NCI-H526 treated with DMSO at 0.1 percent for 48 hours (cell line): ENCODE measurements at places on chromosomes 12 and 14.

GRCh38 chr12:68482660-68483059 lies 128.0 kb upstream of the RAP1B start:
- peak; percentile 28 for DNase-seq

GRCh38 chr14:102088012-102088792 lies 1.4 kb upstream of the HSP90AA1 start:
- no peak for DNase-seq

- DNase-seq: no peak
Observed at GRCh38 chr14:71396050-71396677, 488.9 kb downstream of the PCNX1 start.

DNA sequence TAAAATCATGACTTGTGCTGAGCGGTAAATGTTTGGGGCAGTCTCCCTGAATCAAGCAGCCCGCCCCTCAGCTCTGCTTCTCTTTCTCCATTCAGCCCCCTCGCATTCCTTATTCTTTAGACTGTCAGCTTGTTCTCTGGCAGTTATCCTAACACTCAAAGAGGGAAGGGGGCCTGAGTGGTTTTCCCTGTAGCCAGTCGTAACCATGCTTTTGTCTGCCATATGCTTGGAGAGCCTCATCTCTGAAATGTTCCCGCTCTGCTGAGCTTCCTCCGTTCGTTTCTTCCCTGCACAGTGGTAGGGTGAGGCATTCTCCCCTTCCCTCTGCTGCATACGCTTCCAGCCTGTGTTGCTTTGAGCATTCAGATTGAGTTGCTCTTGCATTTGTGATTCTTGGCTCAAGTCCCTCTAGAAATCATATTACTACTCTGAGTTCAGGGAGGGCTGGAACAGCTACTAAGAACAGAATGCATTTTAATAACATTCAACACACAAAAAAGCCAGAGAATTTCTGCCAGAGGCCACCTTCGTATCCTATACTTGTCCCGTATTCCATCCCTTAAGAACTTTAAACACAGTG lies 119.7 kb downstream of the FBXL14 start:
- DNase-seq: no peak

- peak; percentile 59 for DNase-seq
Observed at GRCh38 chr12:10363914-10364814, 25.7 kb downstream of the KLRK1 start.

DNA sequence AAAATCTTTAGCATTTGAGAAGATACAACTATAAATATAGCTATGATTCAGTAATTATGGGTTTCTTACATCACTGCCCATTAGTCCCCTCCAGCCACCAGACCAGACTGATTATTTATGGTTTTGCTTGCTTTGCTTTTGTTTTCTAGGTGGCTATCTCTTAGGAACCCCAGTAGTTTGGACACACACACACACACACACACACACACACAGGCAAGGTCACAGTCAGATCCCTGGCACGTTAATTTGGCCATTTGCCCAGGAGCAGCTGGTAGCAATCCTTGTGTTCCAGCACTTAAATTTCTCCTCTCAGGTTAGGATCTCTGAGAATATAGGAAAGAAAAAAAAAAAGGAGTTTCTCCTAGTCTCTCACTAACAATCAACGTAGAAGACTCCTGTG lies 90.2 kb upstream of the RESF1 start:
- DNase-seq: no peak

- no peak for DNase-seq
Observed at GRCh38 chr12:79021021-79021420, 156.4 kb downstream of the SYT1 start.

GRCh38 chr14:56807386-56808109 lies 2.7 kb downstream of the OTX2 start:
- no peak for DNase-seq

DNA sequence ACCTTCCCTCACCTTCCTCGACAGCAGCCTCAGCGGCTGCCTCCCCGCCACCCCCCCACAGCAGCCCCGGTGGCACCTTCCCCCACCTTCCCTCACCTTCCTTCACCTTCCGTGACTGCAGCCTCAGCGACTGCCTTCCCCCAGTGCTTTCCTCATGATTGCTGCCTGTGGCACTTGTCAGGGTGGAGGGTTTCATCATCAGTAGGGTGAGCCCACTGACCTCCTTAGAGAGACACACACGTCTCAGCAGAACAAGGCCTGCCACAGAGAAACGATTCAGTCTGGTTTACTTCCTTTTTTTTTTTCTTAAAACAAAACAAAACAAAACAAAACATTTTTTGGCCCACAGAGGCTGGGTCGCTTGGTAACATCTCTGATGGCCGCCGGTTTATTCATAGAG lies 75.0 kb downstream of the EP400 start:
- no peak for DNase-seq

DNA sequence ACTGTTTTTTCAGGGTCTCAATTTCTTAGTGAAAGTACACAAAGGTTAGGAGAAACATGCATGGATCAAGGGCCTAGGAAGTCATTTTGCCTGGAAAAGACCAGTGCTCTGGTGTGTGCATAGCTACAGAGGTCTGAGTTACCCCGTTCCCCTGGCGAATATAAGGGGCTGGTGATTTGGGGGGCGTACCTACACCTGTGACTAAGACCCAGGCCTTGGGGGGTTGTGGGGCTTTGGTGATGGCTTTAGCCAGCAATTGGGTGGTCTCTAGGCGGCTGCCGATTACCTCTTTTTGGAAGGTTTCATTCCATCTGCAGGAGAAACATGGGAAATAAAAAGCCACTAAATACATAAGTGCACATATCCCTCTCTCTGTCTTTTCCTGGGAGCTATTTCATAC lies 1.1 kb downstream of the SDR39U1 start:
- DNase-seq: no peak

DNA sequence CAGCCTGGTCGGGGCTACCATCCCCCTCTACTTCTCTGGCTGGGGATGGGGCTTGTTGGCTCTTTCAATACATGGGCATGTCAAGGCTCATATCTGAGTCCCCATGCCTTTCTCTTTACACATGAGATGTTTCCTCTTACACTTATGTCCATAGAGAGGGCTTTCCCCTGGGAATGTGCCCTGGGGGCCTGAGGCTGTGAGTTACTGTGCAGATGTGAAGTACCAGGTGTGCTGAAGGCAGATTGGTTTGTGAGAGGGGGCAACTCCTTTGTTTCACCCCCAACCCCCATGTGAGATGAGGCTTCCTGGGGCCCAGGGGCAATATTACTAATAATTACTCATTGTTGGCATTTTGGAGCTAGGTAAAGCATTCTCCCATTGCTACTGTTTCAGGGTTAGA lies 32.8 kb downstream of the NRXN3 start:
- no peak for DNase-seq

DNA sequence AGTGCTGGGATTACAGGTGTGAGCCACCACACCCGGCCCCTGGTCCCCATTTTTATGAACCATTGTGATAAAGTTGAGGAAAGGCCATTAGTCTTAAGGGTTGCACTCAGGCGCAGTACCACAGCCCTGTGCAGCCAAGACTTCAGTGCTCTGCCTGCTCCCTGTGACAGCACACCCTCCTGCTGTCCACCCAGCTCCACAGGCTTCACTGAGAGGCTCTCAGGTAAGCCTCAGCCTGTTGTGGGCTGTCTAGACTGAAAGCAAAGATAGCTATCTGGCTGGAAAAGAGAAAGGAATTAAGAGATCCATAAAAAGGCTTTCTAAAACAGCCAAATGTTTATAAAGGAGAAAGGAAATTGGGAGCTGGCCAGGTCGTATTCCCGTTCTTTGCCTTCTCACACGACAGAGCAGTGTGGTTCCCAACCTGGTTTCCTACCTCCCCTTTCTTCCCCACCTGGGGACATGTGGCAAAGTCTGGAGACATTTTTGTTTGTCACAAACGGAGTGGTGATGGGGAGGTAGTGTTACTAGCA lies 19.1 kb upstream of the DNM1L start:
- DNase-seq: no peak

GRCh38 chr14:53620317-53620716 lies 336.3 kb downstream of the BMP4 start:
- no peak for DNase-seq

GRCh38 chr12:118188690-118189371 lies 52.9 kb downstream of the PEBP1 start:
- peak; percentile 19 for DNase-seq
